ENCODE measurements at places on chromosomes 3 and 15. TPM values are rescaled to one million over a fixed set of nuclear protein-coding genes. Genes with fewer than 3 reads are reported as not detected.

DNA sequence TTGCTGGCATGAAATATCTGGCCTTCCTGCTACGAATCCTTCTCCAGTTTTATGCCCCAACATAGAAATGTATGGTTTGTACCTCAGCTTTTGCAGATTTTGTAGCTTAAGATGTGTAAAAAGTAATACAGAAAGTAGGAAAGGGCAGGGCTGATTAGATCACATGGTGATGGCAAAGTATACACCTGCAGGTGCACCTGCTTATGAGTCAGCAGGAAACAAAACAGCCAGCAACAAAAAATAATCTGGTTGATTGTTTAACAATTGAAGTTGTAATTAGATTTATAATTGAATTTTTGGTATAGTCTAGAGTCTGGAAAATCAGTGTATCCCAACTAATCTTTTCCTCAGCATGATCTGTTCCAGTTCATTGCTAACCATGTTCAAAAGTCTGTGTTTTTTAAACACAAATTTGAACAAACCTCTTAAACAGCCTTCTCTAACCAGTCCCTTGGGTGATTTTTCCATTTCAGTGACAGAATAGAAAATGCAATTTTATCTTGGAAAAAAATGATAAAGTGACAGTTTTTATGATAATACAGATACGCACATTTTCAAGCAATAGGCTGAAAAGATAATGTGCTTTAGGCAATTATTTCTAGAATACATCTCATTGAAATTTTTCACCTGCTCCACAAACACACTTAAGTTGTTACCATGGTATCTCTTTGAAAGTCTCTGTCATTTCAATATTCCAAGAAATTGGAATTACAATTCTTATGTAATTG is 477.4 kb downstream of the NAALADL2 start:
- no peak for DNase-seq

DNA sequence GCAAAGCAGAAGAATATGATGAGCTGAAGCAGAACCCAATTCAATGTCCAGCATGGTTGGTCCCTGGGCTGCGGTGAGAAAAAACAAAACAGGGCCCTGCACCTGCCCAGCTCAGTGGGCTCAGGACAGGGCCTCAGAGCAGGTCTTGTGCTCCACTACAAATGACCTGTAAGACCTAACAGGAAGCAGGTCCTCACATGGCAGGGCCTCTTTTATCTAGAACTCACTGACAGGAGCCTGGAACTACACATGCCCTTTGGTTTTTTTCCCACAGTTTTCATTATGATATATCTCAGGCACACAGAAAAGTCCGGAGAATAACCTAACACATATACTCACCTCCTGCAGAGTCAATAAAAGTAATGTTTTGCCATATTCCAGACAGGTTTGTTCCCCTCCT is 38.4 kb downstream of the CCDC12 start:
- no peak for DNase-seq

GRCh38 chr3:19432669-19433068 is 284.4 kb downstream of the KCNH8 start:
- DNase-seq: peak; percentile 5

DNA sequence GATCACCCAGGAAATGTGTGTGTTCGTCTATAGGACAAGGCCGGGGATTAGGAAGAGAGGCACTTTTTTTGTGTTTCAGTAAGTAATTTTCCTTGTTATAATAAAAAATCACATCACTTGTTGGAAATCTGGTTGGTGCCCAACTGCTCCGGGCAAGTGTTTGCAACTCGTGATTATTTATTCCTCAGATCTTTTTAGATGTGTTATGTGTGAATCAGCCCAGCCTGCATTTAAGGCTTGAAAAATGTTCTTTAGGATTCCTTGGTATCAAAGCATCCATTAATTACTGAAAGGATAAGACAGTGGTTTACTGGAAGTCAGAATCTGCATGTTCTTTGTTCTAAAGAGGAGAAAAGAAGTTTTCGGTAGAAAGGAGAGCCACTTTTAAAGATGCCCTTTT is 345.6 kb downstream of the FEZF2 start:
- no peak for DNase-seq

- DNase-seq: no peak
Measured at GRCh38 chr15:68789091-68789490, 31.6 kb downstream of the ANP32A start.

- DNase-seq: no peak
Measured at GRCh38 chr15:78103406-78104118, 11.2 kb downstream of the SH2D7 start.

DNA sequence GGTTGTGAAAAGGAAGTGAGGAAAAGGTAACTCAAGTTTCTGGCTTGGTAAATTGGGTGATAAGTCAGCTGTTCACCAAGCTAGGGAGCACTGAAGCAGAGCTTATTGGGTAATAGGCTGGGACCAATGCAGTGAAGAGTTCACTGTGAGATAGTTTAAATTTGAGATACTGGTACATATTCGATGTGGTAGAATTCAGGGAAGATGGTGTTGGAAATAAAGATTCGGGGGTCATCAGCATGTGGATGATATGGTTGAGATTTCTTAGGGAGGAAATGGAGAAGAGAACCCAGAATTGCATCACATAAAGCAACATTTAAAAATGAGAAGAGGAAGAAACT is 16.9 kb downstream of the MME start:
- DNase-seq: no peak

DNA sequence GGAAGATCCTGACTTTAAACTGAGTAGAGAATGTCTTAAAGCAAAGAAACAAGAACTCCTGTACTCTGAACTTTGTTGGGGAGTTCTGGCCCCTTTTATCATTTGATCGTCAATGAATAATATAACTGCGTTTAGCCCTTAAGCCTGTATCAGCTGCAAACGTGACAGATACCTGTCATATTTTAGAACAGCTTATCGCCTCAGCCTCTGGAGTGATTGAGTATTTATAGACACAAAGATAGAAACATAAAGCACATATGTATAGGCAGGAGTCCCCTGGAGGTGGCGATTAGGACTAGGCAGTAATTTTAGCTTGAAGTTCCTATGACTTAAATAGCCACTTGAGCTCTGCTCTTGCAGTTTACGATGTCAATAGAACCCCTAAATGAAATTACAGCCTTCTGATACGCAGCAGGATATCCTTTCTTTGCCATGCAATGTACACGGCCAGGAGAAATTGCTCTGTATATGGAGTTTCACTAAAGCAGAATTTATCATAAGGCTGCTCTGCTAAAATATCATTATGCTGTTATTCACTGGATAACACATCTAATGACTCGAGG is 321.8 kb downstream of the TIGIT start:
- no peak for DNase-seq

DNA sequence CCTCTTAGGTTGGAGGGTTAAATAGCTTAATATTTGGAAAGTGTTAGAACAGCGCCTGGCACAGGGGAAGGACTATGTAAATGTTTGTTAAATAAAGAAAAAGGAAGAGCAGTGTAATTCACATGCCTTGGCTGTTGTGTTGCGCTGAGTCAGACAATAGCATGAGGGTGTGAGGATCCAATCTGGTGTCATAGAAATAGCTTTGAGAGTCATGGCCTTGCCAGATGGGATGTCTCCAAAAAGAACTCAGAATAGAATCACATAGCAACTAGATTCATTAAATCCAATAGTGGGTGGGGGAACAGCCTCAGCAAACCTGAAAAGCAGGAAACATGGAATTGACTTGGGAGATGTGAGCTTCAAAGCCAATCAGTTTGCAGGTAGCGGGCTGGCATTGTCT is 3.9 kb upstream of the RBSN start:
- no peak for DNase-seq

GRCh38 chr3:31442755-31443154 is 90.0 kb upstream of the STT3B start:
- no peak for DNase-seq

GRCh38 chr15:99590913-99591646 is 25.3 kb downstream of the MEF2A start:
- DNase-seq: no peak

GRCh38 chr15:39756806-39757522 is 25.7 kb downstream of the FSIP1 start:
- peak; percentile 89 for DNase-seq

DNA sequence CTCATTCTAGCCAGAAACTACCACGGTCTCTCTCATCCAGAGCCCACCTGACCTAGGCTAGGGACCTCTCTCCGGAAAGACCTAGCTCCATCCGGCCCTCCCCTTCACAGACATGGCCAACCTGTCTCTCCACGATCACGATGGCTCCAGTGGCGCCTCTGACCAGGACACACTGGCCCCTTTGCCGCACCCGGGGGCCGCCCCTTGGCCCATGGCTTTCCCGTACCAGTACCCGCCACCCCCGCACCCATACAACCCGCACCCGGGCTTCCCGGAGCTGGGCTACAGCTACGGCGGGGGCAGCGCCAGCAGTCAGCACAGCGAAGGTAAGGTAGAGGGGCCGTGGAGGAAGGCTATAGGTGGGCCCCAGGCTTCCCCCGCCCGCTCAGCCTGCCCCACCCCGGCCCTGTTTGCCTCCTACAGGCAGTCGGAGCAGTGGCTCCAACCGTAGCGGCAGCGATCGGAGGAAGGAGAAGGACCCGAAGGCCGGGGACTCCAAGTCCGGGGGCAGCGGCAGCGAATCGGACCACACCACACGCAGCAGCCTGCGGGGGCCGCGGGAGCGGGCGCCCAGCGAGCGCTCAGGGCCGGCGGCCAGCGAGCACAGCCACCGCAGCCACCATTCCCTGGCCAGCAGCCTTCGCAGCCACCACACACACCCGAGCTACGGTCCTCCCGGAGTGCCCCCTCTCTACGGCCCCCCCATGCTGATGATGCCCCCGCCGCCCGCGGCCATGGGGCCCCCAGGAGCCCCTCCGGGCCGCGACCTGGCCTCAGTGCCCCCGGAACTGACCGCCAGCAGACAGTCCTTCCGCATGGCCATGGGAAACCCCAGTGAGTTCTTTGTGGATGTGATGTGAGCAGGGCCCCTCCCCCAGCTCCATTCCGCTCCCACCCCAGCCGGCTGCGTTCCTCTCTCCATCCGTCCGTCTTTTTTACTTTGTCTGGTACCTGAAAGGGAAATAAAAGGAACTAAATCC is 4.5 kb upstream of the AP2M1 start:
- no peak for DNase-seq

GRCh38 chr15:22930782-22931484 is 49.2 kb downstream of the CYFIP1 start:
- no peak for DNase-seq

GRCh38 chr3:52347716-52348635 is 31.9 kb downstream of the DNAH1 start:
- DNase-seq: no peak

DNA sequence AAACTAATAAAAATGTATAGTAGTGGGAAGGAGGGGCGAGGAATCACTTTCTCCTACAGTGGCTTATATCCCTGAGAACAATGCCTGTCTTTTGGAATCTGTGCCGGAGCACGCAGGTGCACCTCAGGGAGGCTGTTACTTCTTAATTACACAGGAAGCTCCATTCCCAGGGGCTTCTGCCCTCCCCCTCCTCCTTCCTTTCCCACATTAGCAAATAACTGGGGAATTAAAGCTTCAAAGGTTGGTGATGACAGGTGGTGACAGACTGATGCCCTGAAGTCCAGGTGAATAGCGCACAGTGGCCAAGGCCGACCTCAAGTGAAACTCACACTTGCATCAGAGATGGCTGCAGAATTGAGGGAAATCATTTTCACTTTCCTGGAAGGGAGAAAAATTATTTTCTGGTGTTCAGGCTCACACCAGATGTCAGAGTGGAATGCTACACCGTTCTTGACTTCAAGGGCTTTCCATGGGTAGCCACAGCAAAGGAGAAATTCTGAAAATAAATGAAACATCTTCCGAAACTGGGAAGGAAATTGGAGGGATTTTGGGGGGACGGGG is 3.7 kb downstream of the GRAMD2A start:
- no peak for DNase-seq

DNA sequence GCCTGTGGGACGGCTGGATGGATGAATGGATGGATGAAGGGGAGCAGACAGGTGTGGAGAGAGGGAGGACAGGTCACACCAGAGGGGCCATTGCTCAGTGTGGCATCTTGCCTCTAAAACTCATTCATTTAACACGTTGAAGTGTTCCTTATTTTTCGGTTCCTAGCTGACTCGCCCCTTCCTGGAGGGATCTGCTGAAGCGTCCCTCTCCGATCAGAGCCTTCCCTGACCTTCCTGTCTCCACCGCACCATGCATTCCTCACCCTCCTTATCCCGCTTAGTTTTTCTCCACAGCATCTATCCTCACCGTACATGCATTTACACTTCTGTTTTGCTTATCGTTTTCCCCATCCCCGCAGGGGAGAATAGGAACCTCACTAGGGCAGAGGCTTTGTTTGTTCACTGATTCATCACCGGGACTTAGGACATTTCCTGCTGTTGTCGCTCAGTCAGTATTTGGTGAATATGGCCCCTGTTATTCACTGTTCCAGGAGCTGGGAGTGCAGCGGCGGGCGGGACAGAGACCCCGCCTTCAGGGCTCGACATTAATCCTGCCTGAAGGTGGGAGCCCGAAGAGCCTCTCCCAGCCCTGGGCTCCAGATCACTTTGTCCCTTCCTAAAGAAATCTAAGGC is 32.0 kb downstream of the FOXL2 start:
- DNase-seq: peak; percentile 73

- DNase-seq: peak; percentile 76
Measured at GRCh38 chr15:86915811-86916331, 836.2 kb downstream of the AGBL1 start.

GRCh38 chr3:100538339-100538706 is 45.9 kb downstream of the TMEM45A start:
- no peak for DNase-seq

DNA sequence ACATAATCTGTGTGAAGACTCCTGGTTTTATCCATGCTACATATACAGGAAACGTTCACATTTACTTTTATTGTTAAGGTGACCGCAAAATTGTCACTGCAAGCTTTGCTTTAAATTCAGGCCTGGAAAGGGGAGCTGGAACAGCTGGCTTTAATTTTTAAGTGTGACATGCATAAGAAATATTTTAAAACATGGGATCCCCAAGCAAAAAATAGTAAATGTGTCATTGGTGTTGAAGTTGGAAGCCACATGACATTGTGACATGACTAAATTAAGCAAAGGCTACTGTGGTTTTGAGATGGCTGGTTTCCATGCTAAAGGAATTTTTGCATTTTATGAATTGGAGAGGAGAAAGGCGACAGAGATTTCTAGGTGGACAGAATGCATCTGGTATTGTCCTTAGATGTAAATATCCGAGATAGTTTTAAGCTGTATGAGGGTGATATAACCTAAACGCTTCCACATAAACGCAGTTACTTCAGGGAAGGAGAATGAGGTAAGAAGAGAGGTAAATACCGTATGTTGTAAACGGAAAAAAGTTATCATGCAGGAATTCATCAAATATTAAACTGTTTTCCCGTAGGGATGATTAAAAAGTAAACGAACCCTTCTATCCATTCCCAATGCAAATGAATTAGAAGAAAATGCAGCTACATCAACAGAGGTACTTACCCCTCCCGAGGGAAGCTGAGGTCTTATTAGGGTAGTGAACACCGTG is 927 bp upstream of the FYTTD1 start:
- no peak for DNase-seq

GRCh38 chr15:42576040-42576594 is 711 bp downstream of the STARD9 start:
- no peak for DNase-seq

Gene SELENOT
- total RNA-seq: 175 TPM

Gene SEMA3B
- total RNA-seq: 60.2 TPM

Gene AGBL1
- total RNA-seq: not detected

Gene USP4
- total RNA-seq: 14.4 TPM

Gene CYFIP1
- total RNA-seq: 92.2 TPM

Gene REC114
- total RNA-seq: not detected

Measured in hepatocyte (in vitro differentiated cells).